Mononuclear cell (primary cell): ENCODE measurements at places on chromosomes 2 and 18. TPM values are rescaled to one million over a fixed set of nuclear protein-coding genes. Genes with fewer than 3 reads are reported as not detected.

The LYPD1 gene
- total RNA-seq = not detected

The IL36A gene
- total RNA-seq = not detected

The MYO3B gene
- 0.21 TPM for total RNA-seq

The PHOSPHO2 gene
- 3.6 TPM for total RNA-seq

The ACKR3 gene
- total RNA-seq = 2.7 TPM

The SKOR2 gene
- total RNA-seq = not detected

The SLC9A4 gene
- under 0.01 TPM for total RNA-seq

The ATP8B1 gene
- not detected for total RNA-seq

The REG3G gene
- total RNA-seq = not detected

The ICA1L gene
- 3.4 TPM for total RNA-seq

The ANKRD30BL gene
- total RNA-seq = not detected

The CPLX4 gene
- 0.10 TPM for total RNA-seq

The NCKAP1 gene
- 8.8 TPM for total RNA-seq

The ZC3H6 gene
- total RNA-seq = 10.2 TPM

The TUBA4B gene
- not detected for total RNA-seq

The RBKS gene
- total RNA-seq = 12.1 TPM

The SERPINB12 gene
- not detected for total RNA-seq
